ENCODE measurements at places on chromosomes 6 and 20. TPM values are rescaled to one million over a fixed set of nuclear protein-coding genes. Genes with fewer than 3 reads are reported as not detected.

GRCh38 chr20:42444799-42445198, 744.9 kb downstream of the PTPRT start:
- no peak overlapping the region for H3K4me3 ChIP-seq
- DNase-seq: no peak
- H3K27me3 ChIP-seq: no peaks in the 10 kb centered on the region
- no peak overlapping the region for H3K27ac ChIP-seq

DNA sequence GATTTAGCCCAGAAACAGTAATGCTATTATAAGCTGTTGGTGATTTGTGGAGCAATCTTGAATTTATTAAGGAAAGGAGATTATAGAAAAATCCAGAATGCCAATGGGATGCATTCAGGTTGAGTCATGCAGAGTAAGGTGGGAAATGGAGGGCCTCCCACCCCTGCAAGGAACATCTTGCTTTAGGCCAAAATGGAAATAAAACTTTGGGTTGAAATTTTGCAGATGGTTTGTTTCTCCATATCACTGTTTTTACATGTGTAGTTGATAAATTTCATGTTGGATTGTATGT, 152.4 kb downstream of the BCAS1 start:
- no peak for DNase-seq
- no peaks in the 10 kb centered on the region for H3K27me3 ChIP-seq
- H3K4me1 ChIP-seq: peaks cover 29% of the 10 kb centered on the region
- H3K27ac ChIP-seq: peak overlapping the region; percentile 90
- no peak overlapping the region for H3K4me3 ChIP-seq
- no peaks in the 10 kb centered on the region for H3K36me3 ChIP-seq

DNA sequence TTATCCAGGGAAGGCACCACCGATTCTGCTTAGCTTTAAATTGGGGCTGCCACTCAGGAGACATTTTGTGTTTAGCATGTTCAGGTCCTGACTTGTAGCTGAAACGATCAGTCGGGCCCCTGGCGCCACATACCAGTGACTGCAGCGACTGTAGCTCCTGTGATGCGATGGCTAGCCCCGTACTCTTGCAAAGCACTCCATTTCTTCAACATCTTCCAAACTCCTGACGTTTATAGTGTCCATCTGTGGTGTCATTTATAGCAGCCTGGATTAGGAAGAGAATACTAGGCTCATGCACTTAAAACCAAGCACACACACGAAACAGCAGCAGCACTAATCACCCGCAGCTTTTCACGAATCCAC, 13.0 kb downstream of the POU3F2 start:
- H3K36me3 ChIP-seq: no peaks in the 10 kb centered on the region
- H3K4me3 ChIP-seq: peak overlapping the region; percentile 14
- DNase-seq: no peak
- H3K27ac ChIP-seq: no peak overlapping the region

- no peak for DNase-seq
- H3K36me3 ChIP-seq: no peaks in the 10 kb centered on the region
- H3K4me1 ChIP-seq: peaks cover 8% of the 10 kb centered on the region
These were observed 12.7 kb upstream of the ARFGEF2 start for GRCh38 chr20:48908656-48909319.

DNA sequence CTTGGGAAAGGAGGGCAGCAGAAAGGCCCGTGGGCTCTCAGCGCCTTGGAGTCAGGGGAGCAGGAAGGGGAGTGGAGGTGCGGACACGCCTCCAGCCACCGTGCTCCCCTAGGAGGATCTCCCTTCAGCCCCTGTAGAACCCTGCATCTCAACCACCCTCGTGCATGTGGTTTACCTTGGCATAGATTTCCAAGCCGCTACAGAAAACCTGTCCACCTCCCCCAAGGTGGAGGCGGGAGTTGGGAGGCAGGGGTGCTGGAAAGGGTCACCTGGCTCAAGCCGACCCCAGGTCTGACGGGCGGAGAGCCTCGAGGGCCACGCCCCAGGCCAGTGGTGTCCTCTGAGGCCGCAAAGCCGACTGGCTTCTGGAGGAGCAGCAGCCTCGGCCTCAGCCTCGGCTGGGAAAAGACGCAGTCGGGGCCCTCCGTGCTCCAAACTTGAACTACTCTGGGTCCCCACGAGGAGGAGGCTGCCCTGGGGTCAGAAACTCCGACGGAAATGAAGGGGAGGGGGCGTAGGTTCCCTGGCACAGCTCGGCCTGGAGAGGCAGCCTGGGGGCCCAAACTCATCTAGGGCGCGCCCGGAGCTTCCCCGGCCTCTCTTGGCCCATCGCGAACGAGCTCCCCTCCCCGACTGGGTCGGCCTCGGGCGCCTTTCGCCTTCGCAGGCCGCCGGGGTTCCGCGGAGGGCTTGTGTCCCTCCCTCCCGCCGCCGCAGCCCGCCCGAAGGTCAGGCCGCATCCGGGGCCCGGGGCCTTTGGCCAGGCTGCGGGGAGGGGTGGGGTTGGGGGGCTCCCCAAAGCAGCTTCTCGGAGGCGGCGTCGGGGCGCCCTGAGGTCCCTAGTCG, 6.3 kb upstream of the FOXF2 start:
- no peak for DNase-seq
- H3K27ac ChIP-seq: peak overlapping the region; percentile 76
- no peaks in the 10 kb centered on the region for H3K36me3 ChIP-seq

- H3K27ac ChIP-seq: no peak overlapping the region
- DNase-seq: no peak
- no peaks in the 10 kb centered on the region for H3K36me3 ChIP-seq
These were observed 470.8 kb upstream of the ZNF337 start for GRCh38 chr20:26167499-26167898.

DNA sequence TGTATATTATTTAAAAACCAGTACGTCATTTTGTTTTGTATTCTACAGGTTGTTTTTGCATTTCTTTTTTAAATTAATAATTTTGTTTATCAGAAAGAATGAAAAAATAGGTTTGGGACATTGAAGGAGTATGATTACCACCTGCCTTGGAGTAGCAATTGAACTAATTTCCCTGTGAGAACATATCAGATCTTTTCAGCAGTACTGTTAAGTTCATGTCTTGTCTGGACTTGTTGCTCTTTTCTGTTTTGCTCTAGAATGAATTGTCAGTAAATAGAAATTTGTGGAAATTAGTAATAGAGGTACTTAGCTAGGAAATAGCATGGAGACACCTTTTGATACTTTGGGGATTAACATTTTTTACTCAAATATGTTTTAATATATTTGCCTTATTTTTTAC, 24.3 kb downstream of the HSF2 start:
- H3K27me3 ChIP-seq: no peaks in the 10 kb centered on the region
- no peaks in the 10 kb centered on the region for H3K4me1 ChIP-seq
- DNase-seq: no peak
- H3K27ac ChIP-seq: no peak overlapping the region
- H3K36me3 ChIP-seq: peaks cover 59% of the 10 kb centered on the region

DNA sequence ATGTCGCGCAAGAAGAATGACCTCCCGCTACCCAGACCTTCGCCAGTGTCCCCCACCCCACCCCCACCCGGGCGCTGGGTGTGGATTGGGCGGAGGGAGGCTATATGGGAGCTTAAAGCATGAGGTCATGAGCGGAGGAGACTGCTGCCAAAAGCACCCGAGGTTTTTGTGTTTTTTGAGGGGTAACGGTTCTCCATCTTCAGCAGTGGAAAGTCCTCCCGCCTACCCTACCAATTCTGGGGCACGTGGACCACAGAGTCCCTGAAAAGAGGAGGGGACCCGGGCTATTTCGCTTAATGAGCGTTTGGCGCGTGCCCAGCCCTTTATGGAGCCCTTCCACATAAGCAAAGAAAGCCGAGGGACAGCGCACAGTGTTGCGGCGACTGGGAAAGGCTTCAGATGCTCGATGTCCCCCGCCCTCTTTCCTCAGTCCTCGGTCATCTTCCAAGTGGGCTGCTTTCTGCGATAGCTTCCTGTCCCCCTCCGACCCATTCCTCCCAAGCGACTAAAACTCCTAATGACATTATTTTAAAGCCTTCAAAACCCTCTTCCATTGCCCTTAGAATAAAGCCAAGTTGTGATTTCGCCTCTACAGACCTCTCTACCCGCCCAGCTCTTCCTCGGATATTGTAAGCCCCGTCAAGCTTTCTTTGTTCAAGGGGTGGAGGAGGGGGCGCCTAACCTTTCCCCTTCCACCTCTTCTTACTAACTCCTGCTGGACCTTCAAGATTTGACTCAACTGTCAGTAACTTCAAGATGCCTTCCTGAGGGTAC, 2.1 kb upstream of the TRERF1 start:
- peaks cover 22% of the 10 kb centered on the region for H3K4me1 ChIP-seq
- no peak overlapping the region for H3K27ac ChIP-seq

DNA sequence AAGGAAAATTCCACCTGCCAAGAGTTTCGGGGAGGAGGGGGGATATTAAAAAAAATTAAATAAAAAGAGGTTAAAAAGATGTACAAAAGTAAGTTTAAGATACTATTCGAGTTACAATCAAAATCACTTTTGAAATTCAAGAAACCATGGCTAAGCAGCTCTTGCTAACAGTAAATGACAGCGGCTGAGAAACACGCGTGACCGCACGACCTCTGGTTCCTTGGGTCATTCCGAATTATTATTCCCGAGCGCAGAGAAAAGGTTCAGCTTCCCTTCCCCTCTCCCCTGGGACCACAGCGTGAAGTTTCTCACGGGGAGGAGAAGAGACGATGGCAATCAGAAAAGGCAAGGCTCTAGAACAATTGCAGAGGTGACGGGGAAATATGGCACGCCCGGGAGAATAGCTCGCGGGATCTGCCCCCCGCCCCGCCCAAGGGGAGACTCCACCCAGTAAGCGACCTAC, 496 bp downstream of the TMEM242 start:
- peaks cover 16% of the 10 kb centered on the region for H3K4me1 ChIP-seq
- peak overlapping the region; percentile 93 for H3K27ac ChIP-seq
- no peaks in the 10 kb centered on the region for H3K27me3 ChIP-seq
- DNase-seq: no peak
- H3K36me3 ChIP-seq: peaks cover 18% of the 10 kb centered on the region

GRCh38 chr6:37713529-37714119, 15.9 kb upstream of the MDGA1 start:
- H3K36me3 ChIP-seq: no peaks in the 10 kb centered on the region
- no peak overlapping the region for H3K27ac ChIP-seq
- no peak for DNase-seq
- H3K27me3 ChIP-seq: no peaks in the 10 kb centered on the region

DNA sequence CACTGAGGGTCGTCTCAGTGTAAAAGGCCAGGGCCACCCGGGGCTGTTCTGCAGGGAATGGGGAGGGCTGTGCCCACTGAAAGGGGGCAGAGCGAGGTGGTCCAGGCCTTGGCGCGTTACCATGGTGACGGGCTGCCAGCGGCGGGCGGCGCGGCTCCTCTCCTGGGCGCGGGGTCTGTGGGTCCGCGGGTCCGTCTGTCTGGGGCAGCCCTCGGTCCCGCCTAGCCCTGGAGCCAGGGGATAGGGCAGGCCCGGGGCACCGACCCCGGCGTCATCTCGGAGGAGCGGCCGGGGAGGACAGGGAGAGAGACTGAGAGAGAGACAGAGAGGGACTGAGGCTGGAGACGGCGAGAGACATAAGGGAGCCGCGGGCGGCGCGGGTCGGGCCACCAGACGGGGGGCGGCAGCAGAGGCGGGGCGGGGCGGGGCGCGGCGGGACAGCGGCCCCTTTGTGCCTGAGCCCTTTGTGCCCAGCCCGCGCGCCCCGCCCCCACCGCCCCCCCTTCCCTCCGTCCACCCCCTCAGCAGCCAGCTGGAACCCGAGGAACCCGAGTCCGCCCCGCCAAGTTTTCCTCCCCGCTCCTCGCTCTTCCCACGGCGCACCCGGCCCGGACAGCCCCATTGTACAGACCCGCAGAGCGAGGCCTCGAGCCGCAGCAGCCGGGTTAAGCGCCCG, at the start of gene KIAA1755:
KIAA1755 (minus strand) TSS at position 358 of the 676 bp plus-strand sequence; CDS start at position 123, 235 bp downstream.
- peak within 1 kb of the TSS; percentile 42 for H3K4me3 ChIP-seq
- no peak for DNase-seq
- H3K4me1 ChIP-seq: peaks cover 7% of the 10 kb centered on the region
- H3K27ac ChIP-seq: peak within 1 kb of the TSS; percentile 51
- H3K36me3 ChIP-seq: no peaks in the 10 kb centered on the region

DNA sequence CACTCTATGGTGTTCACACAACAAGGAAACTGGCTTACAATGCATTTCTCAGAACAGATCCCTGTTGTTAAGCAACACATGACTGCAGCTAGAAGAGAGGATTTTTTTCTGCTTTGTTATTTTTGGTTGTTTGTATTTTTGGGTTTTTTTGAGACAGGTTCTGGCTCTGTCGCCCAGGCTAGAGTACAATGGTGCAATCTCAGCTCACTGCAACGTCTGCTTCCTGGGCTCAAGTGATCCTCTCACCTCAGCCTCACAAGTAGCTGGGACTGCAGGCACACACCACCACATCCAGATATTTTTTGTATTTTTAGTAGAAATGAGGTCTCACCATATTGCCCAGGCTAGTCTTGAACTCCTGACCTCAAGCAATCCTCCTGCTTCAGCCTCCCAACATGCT, 12.7 kb downstream of the CD24 start:
- no peak overlapping the region for H3K27ac ChIP-seq
- no peaks in the 10 kb centered on the region for H3K4me1 ChIP-seq
- H3K27me3 ChIP-seq: no peaks in the 10 kb centered on the region
- H3K36me3 ChIP-seq: no peaks in the 10 kb centered on the region
- H3K4me3 ChIP-seq: no peak overlapping the region
- no peak for DNase-seq

DNA sequence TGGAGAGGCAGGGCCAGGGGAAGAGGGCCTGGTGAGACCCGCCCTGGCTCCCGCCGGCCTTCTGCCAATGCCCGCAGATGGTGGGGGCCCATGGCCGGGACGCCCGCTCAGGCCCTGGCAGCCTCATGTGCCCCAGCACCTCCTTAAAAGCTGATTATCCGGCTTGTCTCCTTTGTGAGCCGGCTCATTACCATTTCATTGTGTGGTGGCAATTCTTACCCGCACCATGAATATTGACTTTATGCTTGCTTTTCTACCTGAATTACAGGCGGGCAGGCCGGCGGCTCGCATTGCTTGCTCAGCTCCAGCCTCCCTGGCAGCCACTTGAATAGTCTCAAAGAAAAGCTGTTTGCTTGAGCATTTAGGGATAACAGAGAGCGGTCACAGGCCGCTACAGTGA, 120.0 kb upstream of the JAG1 start:
- H3K4me3 ChIP-seq: no peak overlapping the region
- no peak for DNase-seq
- H3K4me1 ChIP-seq: no peaks in the 10 kb centered on the region
- no peaks in the 10 kb centered on the region for H3K27me3 ChIP-seq

DNA sequence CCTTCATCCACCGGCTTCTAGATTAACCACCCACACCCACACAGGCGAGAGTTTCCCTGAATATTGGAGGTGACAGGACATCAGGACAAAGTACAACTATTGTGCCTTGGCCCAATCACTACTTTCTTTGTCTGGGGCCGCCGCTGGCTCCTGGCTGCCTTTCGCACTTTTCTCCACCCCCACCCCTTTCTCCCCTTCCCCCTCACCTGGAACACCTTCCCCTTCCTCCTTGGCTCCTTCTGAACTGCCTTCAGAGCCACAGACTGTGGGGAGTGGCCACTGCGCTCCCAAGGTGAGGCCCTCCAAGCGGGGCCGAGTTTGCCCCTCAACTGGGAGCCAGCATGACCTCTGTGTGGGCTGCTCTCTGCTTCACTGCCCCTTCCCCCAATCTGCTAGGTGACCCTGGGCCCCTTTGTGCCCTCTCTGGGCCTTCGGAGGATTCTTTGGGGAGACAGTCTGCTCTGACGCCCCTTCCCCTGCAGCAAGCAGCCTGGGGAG, 3.0 kb upstream of the VEGFA start:
- no peaks in the 10 kb centered on the region for H3K27me3 ChIP-seq
- no peak overlapping the region for H3K4me3 ChIP-seq
- H3K4me1 ChIP-seq: peaks cover 5% of the 10 kb centered on the region
- H3K27ac ChIP-seq: no peak overlapping the region

KIF25 gene
- total RNA-seq: 0.96 TPM

TP53INP2 gene
- total RNA-seq: 17.7 TPM

PEX3 gene
- total RNA-seq: 18.8 TPM

C4A gene
- total RNA-seq: 200 TPM

BPIFB1 gene
- total RNA-seq: 0.67 TPM

ENPP3 gene
- 0.87 TPM for total RNA-seq

SH3BGRL2 gene
- total RNA-seq: 33.9 TPM

ISM1 gene
- 4.1 TPM for total RNA-seq
